Retinal pigment epithelial cell (primary cell): ENCODE measurements at places on chromosomes 3 and 15.
A peak's percentile ranks its signal among the peaks of the same experiment; 100 is the strongest.

DNA sequence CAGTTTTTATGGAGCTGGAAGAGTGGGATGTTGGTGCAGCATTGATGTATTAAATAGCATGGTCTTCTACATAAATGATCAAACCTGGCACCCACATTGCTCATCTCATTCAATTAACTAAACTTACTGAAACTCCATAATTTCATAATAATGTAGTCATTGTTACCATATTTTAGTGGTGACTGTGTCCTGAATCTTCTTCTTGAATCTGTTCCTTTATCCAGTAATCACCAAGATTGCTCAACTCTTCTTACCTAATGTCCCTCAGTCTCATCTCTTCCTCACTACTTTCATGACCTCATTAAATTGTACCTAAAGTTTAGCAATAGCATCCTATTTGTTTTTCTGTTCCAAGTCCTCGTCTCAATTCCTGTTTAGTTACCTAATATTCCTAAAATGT is 69.8 kb downstream of the FGF7 start:
- DNase-seq: no peak

- DNase-seq: no peak
Observed at GRCh38 chr3:61055447-61055846, 195.8 kb downstream of the FHIT start.

- DNase-seq: no peak
Observed at GRCh38 chr3:45064512-45065372, 38.6 kb downstream of the CLEC3B start.

DNA sequence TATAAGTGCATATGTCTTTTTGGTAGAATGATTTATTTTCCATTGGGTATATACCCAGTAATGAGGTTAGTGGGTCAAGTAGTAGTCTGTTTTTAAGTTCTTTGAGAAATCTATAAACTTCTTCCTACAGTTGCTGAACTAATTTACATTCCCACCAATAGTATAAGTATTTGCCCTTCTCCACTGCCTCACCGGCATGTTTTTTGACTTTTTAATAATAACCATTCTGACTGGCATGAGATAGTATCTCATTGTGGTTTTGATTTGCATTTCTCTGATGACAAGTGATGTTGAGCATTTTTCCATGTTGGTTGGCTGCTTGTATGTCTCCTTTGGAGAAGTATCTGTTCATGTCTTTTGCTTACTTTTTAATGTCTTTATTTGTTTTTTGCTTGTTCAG is 94.1 kb upstream of the TP63 start:
- DNase-seq: no peak

- no peak for DNase-seq
Observed at GRCh38 chr3:105614288-105615030, 247.8 kb downstream of the ALCAM start.

DNA sequence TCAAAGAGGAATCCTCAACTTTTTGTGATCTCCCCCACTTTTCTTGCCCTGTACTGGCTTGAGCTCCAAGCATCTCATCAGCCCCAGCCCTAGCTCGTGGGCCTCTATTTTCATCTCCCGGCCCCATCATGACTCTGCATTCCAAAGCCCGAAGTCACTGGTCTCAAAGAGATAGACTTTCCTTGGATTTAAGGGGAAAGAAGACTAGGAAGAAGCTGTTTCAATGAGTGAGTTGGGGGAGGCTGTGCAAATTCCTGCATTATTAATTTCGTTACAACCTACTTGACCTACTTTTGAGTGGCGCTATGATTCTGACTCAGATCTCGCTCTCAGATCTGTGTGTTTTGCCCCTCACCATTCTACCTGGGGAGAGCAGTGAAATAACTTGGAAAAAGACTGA is 266.6 kb upstream of the TBL1XR1 start:
- DNase-seq: no peak

DNA sequence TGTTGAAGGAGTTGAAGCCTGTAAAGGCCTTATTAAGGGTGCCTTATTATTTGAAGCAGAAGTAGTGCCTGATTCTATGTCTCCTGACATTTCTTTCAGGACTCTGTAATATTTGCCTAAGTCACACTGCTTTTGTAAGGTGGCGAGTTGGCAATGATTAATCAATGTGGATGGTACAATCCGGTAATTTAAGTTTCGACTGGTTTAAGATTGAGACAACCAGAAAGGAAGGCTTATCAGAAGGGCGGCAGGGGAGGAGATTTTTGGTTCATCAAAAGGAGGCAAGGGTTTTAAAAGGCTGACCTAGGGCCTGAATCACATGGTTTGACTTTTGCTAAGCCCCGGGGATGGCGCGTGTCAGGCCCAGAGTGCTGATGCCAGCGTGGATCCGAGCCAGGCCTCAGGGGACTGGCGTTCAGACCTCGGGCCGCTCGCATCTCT is 830 bp upstream of the RNF13 start:
- peak; percentile 78 for DNase-seq

DNA sequence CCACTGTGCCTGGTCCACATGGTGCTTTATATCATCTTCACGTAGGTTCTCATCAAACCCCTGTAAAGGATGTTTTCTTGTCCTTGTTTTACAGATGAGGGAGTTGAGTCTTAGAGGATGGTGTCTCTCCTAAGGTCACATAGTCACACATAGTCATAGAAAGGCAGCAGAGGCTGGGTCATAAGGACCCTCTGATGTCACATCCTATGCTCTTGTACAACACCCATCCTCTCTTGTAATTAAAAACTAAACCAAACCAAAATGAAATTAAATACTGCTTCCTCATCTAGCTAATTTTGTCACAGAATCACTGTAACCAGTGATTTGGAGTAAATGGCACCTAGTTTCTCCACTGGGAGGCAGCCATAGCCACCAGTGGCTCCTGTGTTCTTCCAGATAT is 21.8 kb upstream of the ATP1B3 start:
- DNase-seq: no peak
